ENCODE measurements at places on chromosomes 7 and 10. TPM values are rescaled to one million over a fixed set of nuclear protein-coding genes. Genes with fewer than 3 reads are reported as not detected.

Gene KLF14
- not detected for total RNA-seq

Gene CUBN
- 7.2 TPM for total RNA-seq

Gene CYTH3
- total RNA-seq = 26.9 TPM

Gene GIMAP6
- total RNA-seq = 24.8 TPM

- H3K27me3 ChIP-seq = no peaks in the 10 kb centered on the region
- H3K4me1 ChIP-seq = peaks cover 9% of the 10 kb centered on the region
- DNase-seq = no peak
- peak overlapping the region; percentile 94 for H3K4me3 ChIP-seq
- H3K36me3 ChIP-seq = no peaks in the 10 kb centered on the region
Observed at GRCh38 chr7:55366461-55367070, 1.4 kb downstream of the LANCL2 start.

GRCh38 chr7:108973075-108973474, 403.4 kb downstream of the DNAJB9 start:
- H3K4me3 ChIP-seq = no peak overlapping the region
- no peak overlapping the region for H3K27ac ChIP-seq
- H3K27me3 ChIP-seq = no peaks in the 10 kb centered on the region
- no peaks in the 10 kb centered on the region for H3K4me1 ChIP-seq
- H3K36me3 ChIP-seq = no peaks in the 10 kb centered on the region

DNA sequence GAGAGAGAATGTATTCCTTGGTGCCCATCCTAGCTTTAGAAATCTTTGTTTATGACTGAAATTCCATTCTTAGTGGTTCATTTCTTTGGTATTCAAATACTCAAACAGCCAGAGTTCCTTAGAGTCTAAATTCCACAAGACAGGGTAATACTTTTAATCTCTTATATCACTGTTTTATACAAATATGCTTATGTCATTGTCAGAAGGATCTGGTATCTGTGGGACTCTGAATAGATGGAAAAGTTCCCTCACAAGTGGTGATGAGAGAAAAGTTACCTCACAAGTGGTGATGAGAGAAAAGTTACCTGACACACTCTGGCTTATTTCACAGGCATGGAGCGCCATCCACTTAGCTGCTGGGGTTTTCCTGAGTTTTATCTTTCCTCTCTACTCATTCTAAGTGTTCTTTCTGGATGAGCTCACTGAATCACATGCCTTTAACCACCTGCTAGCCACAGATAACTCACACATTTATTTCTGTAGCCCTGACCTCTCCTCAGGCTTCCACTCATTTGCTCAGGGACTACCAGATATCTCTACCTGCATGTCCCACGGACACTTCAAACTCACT, 784.0 kb downstream of the SUGCT start:
- no peaks in the 10 kb centered on the region for H3K4me1 ChIP-seq
- H3K36me3 ChIP-seq = no peaks in the 10 kb centered on the region
- no peak for DNase-seq
- H3K27me3 ChIP-seq = no peaks in the 10 kb centered on the region
- H3K27ac ChIP-seq = no peak overlapping the region

- no peak overlapping the region for H3K27ac ChIP-seq
- no peak overlapping the region for H3K4me3 ChIP-seq
- H3K36me3 ChIP-seq = no peaks in the 10 kb centered on the region
- no peaks in the 10 kb centered on the region for H3K4me1 ChIP-seq
Observed at GRCh38 chr10:115129752-115130151, 36.6 kb downstream of the ATRNL1 start.

DNA sequence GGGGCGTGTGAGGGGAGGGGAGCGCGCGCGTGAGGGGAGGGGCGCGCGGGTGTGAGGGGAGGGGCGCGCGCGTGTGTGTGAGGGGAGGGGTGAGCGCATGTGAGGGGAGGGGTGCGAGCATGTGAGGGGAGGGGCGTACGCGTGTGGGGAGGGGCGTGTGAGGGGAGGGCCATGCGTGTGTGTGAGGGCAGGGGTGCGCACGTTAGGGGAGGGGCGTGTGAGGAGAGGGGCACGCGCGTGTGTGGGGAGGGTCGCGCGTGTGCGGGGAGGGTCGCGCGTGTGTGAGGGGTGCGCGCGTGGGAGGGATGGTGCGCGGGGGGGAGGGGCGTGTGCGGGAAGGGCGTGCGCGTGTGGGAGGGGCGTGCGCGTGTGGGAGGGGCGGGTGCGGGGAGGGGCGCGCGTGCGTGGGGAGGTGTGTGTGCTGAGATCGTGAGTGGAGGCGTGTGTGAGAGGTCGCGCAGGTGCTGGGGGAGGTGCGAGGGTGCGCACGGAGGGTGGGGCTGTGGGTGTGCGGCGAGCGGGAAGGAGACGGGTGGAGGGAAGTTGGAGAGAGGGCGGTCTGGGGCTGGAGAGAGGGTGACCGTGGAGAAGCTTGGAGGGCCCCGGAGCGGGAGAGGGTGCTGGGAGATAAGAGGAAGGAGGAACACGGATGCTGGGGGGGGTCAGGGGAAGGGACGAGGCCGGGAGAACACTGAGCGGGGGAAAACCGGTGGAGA, 19.7 kb downstream of the MXI1 start:
- peaks cover 4% of the 10 kb centered on the region for H3K36me3 ChIP-seq
- H3K4me3 ChIP-seq = peak overlapping the region; percentile 83
- H3K27ac ChIP-seq = peak overlapping the region; percentile 96
- no peaks in the 10 kb centered on the region for H3K27me3 ChIP-seq
- peaks cover 18% of the 10 kb centered on the region for H3K4me1 ChIP-seq
- peak; percentile 38 for DNase-seq
